Caco-2 (cell line): ENCODE measurements at places on chromosomes 12 and 14. TPM values are rescaled to one million over a fixed set of nuclear protein-coding genes. Genes with fewer than 3 reads are reported as not detected.
A peak's percentile ranks its signal among the peaks of the same experiment; 100 is the strongest.

SCNN1A gene
- 52.6 and 53.5 TPM in 2 replicates for total RNA-seq

DNA sequence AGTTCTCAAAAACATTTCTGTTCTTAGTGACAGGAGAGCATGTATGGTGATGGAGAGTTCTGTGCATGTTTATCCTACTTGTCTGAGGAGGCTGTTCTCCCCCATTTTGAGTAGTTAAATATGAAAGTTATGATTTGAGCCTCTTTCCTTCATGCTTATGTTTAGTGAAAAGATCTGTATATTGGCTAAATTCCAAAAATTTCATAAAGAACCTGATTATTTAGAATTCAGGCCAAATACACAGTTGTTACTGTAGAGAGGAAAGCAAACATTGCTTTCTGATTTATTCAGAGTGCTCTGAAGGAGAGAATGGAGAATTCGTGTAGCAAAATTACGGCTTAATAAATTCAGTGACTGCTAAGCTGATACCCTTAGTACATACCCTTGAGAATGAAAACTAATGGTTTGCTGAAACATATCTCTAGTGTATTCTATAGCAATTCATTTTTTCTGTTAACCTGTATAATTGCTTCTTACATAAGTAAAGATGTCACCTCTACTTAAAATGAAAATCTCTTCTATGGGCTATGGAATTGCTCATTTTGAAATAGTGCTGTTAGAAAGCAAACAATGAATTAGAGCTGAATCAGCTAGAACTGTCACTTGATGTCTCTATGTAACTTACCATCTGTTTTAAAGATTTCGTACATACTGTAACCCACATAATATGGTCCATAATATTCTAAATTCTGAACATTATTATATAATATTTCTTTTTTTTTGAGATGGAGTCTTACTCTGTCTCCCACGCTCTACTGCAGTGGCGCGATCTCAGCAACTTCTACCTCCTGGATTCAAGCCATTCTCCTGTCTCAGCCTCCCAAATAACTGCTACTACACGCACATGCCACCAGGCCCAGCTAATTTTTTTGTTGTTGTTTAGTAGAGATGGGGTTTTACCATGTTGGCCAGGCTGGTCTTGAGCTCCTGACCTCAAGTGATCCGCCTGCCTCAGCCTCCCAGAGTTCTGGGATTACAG, 417.0 kb upstream of the RGS6 start:
- DNase-seq = no peak

DNA sequence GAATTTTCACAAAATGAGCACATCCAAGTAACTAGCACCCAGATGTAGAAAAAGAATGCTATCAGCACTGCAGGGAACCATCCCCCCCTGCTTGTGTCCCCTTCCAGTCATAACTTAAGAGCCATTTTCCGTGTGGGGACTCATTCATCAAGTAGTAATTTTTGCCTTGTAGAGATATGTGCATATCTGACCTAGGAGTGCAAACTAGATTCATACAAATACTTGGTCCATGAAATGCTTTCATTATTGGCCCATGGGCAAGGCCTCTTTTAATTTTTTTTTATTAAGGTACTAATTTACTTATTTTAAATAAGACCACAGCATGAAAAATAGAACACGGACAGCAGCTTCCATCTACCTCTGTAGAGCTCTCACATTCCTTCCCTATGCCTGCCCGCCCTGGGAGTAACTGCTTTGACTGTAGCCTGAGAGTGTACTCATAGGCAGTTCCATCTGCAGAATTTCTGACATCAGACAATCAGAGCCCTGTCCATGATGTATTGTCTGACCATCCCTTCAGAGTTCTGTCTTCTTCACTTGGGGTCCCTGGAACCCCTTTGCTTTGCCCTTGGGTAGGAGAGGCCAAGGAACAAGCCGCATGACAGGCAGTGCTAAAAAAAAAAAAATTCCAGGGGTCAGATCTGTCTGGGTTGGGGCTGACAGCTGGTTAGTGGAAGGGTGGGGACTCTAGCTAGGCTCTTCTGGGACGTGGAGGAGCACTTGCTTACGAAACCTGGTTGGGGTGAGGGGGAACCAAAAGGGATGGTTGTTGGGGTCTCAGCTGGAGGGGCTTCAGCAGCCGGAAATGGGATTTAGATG, 131.7 kb downstream of the C12orf75 start:
- no peak for DNase-seq

DNA sequence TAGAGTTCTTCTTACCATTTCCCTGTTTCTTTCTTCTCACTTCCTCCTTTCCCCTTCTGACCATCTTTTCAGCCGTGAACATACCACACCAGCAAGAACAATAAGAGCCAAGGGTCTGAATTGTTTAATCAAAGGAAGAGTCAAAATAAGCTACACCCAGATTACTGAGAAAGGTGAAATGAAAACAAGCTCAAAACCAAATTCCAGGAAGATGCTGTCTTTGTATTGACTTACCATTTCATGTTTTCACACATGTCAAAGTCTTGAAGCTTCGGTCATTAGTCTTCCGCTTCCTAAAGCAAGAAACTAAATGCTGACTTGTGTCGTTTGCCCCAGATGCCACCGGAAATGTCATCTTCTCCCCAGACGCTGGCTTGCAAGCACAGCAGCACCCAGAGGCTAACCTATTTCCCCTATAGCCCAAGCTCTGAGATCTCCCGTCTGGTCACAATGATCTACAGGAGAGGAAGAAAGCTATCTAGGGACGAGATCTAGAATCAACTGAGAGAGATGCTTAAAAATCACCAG, 136.5 kb upstream of the AMIGO2 start:
- DNase-seq = no peak

- DNase-seq = peak; percentile 21
Measured at GRCh38 chr12:120012067-120012621, 23.1 kb downstream of the BICDL1 start.
